ENCODE measurements at places on chromosomes 5 and 9.

GRCh38 chr5:67350618-67351201 lies 154.1 kb upstream of the CD180 start:
- no peak for DNase-seq

DNA sequence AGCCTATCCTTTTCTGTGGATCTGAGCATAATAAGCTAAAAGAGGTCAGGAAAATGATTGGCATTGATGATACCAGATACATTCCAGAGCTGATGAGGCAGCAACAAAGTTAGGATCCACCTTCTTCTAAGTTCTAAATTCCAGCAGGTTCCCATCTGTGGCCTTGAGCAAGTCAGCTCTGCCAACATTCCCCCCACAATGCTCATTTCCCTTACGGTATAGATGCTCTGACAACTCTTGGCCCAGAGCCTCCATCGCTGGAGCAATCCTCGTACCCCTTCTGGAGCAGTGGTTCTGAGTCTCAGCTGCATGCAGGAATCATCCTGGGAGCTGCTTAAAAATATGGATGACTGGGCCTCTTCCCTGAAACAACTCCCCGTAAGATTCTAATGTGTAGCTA lies 78.1 kb downstream of the MED27 start:
- DNase-seq, result no peak

DNA sequence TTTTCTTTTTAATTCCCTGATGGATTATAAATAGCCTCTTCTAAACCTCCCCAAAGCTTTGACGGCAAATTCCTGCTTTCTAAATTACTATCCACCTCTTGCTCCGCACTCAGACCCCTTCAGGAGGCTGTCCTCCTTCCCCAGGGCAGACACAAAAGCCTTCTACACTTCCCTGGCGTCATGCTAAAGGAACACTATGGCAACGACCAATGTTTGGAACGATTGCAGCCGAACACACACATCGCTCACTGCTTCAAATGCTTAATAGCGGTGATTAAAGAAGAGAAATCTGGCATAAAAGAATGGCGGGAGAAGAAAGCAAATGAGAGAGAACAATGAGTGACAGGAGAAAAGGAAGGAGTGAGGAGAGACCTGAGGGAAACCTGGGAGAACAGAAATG lies 297.3 kb downstream of the MLLT3 start:
- DNase-seq, result no peak

DNA sequence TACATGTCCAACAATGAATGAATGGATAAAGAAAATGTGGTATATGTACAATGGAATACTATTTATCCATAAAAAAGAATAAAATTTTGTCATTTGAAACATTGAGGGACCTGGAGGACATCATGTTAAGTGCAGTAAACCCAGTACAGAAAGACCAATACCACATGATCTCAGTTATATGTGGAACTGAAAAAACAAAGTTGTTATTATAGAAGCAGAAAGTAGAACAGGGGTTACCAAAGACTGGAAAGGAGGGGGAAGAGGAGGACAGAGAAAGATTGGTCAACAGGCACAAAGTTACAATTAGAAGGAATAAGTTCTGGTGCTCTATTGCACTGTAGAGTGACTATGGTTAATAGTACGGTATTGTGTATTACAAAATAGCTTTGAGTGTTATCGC lies 233.8 kb downstream of the SEMA6A start:
- DNase-seq, result no peak

- no peak for DNase-seq
Observed at GRCh38 chr5:14025569-14026286, 81.2 kb upstream of the DNAH5 start.

GRCh38 chr5:17445185-17445584 lies 52.8 kb upstream of the TAF11L2 start:
- no peak for DNase-seq

- no peak for DNase-seq
Observed at GRCh38 chr9:79041266-79041665, 530.5 kb upstream of the TLE4 start.

DNA sequence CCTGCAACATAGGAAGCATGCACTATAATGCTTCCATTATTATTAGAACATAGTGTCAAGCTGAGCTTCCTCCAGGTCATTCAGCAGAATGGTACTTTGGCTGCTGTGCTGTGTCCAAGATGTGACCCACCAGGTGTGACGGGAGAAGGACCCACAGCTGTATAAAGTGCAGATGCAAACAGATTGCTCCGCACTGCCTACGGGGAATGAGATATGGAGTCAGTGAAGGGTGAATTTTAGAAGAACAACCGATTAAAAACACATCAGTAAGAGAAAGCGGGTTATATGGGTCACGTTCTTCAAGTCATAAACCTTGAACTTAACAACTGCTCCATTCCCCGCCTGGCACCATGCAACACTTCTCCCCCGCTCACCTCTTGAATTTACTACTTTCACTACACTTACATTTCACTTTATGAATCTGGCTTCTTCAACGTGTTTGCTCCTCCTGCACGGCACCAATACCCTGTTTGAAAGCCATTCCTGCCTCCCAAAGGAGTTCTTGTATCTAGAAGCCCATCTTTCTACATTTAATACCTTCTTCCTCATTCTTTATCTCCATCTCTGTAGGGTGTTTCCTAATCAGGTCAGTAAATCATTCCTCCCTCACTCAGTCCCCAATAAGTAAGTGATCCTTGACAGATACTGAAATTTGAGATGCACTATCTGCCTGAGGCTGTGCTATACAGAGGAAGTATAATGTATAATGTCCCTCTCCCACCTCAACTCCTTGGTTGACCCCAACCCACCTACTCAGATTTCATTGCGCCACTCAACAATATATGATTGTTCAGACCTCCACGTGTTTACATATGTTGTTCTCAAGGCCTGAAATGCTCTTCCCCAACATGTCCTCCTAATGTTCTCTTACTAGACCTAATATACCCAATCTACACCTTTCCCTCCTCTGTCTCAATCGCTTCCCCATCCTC lies 25.9 kb downstream of the BRINP1 start:
- no peak for DNase-seq

DNA sequence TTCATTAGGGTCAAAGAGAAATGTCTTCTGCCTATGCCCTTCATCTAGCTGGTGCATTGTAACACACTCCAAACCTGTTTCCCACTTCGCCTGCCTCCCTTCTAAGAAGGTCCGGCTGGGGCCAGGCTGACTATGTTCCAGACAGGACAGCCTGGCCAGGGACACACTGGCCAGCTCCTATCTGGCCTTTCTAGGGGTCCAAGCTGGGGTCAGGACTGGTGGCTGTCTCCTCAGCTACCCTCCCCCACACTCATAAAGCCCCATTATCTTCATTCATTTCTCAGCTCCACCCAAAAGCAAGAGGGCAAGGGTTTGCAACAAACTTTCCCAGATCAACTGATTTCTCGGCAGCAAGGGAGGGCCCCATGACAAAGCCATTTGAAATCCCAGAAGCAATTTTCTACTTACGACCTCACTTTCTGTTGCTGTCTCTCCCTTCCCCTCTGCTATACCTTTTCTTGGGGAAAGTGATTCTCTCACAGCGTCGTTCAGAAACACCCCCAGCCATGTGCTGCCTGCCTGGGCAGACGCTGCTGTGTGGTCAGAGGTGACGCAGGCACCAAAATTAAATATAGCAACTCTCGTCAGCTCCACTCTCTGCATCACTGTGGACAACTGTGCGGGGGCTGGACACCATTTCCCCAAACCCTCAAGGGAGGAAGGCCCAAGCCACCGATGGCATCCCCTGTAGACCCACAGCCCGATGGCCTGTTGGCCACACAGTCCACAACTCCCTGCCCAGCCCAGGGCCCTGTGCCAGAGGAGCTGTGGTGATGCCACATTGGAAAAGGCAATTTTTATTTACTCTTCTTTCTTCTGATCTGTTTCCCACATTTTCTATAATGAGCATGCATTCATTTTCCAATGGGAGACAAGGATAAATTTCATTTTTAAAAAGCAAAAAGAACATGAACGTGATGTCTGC lies 6.1 kb downstream of the IL13 start:
- DNase-seq, result no peak

GRCh38 chr5:131491749-131492148 lies 143.3 kb downstream of the RAPGEF6 start:
- no peak for DNase-seq

DNA sequence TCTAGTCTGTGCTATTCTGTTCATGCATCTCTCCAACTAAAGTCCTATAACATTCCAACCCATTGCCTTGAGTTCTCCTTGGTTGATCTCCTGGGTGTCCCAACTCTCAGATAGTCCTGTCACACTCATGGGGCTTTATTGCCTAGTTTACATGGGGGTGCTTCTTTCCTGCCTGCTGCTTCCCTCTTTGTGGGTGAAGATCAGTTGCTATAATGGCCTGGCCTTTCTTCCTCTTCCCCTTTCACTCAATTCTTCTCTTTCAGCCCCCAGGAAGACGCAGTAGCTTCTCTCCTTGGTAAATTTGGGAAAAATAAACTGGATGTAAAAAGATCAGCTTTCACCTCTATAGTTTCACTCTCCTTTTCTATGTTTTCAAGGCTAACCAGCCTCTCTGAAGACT lies 66.5 kb downstream of the PTCD2 start:
- DNase-seq, result no peak

DNA sequence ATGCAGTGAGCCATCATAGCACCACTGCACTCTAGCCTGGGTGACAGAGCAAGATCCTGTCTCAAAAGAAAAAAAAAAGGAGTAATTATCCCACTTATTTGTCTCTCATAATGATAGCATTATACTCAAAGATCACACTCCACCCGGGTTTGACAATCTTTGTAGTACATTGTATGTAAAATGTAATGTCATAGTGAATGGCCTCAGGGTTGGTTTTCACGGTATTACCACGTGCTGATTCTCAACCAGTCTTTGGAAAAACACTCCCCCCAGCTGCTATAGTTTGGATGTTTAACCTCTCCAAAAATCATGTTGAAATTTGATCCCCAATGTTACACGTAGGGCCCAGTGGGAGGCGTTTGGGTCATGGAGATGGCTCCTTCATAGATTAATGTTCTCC lies 402.4 kb upstream of the GRAMD2B start:
- DNase-seq, result no peak

- DNase-seq, result no peak
Observed at GRCh38 chr5:153153086-153153485, 337.4 kb upstream of the GRIA1 start.

DNA sequence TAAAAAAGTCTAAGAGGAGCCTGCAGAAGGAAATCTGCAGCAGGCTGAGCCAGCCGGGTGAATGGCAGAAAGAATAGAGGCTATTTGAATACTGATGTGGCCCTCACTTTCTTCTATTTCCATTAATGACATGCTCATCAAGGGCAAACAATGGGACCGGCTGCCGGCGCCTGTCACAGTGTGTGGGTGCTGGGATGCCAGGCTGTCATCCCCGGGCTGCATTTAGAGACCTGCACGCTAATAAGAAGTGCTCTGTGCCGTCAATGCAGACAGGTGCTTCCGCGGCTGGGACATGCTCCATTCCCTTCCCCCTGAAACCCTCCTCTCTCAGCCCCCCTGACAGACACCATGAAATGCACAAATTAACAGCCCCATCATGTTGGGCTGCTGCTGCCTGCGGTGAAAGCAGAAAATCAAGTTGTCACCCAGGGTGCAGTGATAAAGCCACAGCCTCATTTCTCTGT lies 217.7 kb upstream of the TBCA start:
- no peak for DNase-seq

DNA sequence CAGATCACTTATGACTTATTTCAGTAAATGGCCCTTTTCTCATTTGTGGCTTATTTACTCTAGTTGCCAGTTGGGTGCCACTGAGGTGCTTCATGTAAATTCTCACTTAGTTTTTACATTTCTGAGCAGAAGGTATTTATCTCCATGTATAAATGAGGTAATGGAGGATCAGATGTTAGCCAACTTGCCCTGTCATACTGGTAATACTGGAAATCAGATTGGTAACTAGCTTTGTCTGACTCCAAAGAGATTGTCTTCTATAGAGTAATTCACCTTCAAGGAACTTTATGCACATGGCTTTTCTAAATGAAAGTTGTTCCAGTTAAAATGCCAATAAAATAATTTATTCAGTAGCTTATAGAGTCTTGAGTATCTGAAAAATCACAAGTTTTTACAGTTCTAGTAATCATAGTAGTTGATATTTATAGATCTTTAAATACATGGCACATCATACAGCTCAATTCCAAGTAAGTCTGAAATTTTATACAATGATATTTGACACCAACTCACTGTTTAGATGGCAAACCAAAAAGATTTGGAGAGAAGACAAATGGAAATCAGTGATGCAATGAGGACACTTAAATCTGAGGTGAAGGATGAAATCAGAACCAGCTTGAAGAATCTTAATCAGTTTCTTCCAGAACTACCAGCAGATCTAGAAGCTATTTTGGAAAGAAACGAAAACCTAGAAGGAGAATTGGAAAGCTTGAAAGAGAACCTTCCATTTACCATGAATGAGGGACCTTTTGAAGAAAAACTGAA lies 28.8 kb downstream of the RAB14 start:
- no peak for DNase-seq

GRCh38 chr5:44774279-44774880 lies 34.4 kb upstream of the MRPS30 start:
- DNase-seq, result no peak

DNA sequence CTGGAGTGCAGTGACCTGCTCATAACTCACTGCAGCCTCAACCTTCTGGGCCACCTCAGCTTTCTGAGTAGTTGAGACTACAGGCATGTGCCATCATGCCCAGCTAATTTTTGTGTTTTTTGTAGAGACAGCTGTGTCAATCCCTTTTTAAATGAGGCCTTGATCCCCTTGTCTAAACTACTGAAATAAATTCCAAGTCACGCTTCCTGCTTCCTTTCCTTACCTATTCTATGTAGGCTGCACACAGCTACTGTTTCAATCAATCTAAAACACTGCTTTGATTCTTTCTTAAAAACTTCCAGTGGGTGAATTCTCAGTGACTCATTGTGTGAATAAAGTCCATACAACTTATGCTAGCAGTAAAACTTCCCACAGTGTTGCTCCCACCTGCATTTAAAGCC lies 2.9 kb upstream of the C7 start:
- DNase-seq, result no peak

GRCh38 chr9:95989297-95989696 lies 113.8 kb downstream of the ERCC6L2 start:
- no peak for DNase-seq

DNA sequence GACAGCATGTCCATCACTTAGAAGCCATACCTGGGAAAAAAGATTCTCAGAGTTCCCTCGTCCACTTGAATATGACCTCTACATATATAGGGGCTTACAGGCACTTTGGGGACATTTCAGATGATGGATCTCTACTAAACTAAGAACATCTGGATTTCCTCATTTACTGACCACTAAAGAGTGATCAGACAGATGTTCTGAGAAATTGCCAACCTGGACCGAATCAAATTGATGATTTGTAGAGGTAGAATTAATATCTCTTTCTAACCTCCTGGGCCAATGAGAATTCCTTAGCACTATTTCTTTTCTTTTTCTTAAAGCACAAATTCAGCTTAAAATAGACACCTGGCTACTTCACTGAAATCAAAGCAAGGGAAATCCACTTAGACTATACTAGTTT lies 422.7 kb downstream of the MTRR start:
- DNase-seq, result no peak

GRCh38 chr9:76257311-76257710 lies 136.9 kb downstream of the RFK start:
- no peak for DNase-seq

DNA sequence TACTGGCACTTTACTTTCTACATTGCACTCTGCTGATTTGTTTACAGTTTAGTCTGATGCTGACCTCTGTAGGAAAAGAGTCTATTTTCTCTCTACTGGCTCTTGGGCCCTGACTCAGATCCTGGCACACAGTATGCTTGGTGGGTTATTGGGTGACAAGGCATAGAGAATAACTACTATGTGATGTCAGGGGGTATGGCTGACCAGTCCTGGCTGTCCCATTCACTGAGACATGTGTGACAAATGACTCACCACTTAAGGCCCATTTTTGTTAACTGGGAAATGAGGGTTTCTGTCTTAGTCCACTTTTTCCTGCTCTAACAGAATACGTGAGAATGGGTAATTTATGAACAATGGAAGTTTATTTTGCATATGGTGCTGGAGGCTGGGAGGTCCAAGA lies 66.4 kb downstream of the DAPK1 start:
- no peak for DNase-seq

Measured in stimulated activated CD4-positive, alpha-beta T cell treated with anti-CD3 and anti-CD28 coated beads, Interleukin-15, amount 100 ng/mL, for 1 hour (primary cell).